HAP-1 (cell line): ENCODE measurements at places on chromosomes 3 and 15.

GRCh38 chr3:188439080-188439479 is 285.1 kb downstream of the LPP start:
- DNase-seq = no peak

- DNase-seq = no peak
Measured at GRCh38 chr3:117120014-117120413, 410.4 kb downstream of the TUSC7 start.

DNA sequence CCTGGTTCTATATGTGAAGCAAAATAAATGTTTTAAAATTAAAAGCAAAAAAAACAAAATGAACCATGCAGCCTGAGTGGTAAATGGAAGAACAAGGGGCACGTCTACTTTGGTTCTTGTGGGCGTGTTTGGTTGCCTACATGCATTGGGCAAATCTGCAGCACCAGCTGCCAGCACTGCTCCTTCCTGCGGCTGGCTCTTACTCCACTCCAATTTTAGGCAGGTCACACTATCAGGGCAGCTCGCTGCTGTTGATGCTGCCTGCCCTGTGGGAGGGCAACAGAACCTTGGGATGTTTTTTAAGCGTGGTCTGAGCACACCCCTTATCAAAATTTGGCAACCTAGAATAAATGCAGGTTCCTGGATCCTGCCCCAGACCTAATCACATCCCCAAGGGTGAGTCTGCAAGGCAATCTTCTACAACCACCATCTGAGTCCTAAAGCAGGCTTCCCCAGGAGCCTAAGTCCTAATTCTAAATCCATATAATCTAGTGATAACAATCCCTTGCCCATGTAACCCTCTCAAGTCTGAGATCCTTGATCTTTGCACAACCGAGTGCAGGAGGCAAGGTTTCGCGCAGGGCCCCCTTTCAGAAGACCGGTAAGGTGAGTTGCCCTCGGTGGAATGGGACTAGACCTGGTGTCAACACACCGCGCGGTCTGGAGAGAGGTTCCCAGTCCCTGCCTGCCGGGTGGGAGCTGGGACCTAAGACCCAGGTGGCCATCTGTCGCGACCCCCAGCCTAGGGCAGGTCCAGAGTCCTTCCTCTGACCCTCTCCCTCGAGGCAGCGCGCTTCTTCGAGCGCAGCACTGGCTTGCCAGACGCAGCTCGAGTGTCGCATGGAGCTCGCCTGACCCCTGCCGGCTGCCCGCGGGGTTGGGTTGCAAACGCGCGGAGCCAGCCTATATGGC is 15.9 kb downstream of the IVD start:
- peak; percentile 87 for DNase-seq

DNA sequence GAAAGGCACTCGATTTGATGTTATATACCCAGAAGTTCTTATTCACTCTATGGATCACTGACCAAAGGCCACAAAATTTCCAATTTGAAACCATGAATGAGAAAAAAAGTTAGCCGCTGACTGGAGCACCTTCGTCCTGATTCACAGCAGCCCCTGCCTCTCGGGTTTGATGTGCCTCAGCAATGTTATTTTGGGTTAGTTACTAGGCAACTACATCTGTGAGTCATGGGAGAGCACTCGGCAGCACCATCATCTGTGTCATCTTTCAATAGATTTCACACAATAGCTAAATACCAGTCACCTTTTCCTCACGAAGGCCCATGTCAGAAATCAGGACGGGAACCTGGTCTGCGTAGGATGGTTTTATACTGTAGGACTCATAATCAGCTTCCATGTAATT is 269.2 kb downstream of the ZBBX start:
- DNase-seq = no peak

DNA sequence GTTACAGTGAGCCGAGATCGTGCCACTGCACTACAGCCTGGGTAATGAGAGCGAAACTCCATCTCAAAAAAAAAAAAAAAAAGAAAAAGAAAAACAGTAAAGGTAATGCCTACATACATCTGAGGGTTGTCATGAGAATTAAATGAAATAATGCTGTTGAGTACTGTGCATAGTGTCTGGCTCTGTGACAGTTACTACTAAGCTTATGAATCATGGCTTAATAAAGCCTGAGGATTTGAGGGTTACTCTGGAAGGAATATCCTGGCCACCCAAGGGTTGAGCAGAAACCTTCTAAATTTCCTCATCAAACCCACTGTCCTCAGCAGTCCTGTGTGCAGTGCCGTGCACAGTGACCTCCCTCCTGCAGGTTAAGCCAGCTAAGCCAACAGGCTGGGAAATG is 26.8 kb upstream of the ELP6 start:
- DNase-seq = no peak

GRCh38 chr3:77227567-77227966 is 187.7 kb downstream of the ROBO2 start:
- no peak for DNase-seq

GRCh38 chr15:40722354-40722753 is 27.4 kb downstream of the RAD51 start:
- no peak for DNase-seq

GRCh38 chr15:72044956-72045355 is 73.0 kb downstream of the MYO9A start:
- DNase-seq = no peak

GRCh38 chr3:4826237-4827100 is 152.8 kb upstream of the BHLHE40 start:
- no peak for DNase-seq

DNA sequence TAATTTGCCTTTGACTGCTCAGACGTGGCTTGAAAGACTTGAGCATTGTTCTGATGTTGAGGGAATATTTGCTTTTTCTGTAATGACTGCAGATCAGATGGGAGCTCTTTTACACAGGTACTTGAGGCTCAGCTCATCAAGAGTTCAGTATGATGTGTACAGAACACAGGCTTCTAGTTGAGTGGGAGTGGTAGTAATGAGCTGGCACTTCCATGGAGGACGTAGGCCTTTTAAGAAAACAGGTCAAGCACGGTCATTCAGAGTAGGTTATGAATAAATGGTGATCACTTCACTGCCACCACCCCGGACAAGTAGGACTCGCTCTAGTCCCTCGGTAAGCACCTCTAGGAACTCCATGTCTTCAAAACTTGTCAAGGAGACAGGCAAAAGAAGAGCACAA is 8.8 kb downstream of the EMC4 start:
- no peak for DNase-seq

GRCh38 chr15:42742149-42742548 is 5.2 kb upstream of the CDAN1 start:
- no peak for DNase-seq

GRCh38 chr3:187165144-187165543 is 25.8 kb upstream of the RPL39L start:
- DNase-seq = peak; percentile 67

DNA sequence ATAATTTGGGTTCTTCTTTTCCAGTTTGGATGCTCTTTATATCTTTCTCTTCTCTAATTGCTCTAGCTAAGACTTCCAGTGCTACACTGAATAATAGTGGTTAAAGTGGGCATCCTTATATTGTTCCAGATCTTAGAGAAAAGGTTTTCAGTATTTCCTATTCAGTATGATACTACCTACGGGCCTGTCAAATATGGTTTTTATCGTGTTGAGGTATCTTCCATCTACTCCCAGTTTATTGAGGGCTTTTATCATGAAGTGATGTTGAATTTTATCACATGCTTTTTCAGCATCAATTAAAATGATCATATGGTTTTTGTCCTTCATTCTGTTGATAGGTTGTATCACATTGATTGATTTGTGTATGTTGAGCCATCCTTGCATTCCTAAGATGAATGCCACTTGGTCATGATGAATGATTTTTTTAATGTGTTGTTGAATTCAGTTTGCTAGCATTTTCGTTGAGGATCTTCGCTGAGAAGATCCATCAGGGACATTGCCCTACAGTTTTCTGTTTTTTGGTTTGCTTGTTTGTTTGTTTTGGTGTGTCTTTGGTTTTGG is 3.0 kb upstream of the LRRC34 start:
- no peak for DNase-seq

- DNase-seq = no peak
Measured at GRCh38 chr3:25589104-25589782, 75.5 kb downstream of the TOP2B start.

- no peak for DNase-seq
Measured at GRCh38 chr3:106823701-106824100, 553.5 kb upstream of the CCDC54 start.

- DNase-seq = no peak
Measured at GRCh38 chr15:91515188-91515754, 338.2 kb upstream of the SLCO3A1 start.

- no peak for DNase-seq
Measured at GRCh38 chr3:125023833-125024555, 31.8 kb downstream of the HEG1 start.

DNA sequence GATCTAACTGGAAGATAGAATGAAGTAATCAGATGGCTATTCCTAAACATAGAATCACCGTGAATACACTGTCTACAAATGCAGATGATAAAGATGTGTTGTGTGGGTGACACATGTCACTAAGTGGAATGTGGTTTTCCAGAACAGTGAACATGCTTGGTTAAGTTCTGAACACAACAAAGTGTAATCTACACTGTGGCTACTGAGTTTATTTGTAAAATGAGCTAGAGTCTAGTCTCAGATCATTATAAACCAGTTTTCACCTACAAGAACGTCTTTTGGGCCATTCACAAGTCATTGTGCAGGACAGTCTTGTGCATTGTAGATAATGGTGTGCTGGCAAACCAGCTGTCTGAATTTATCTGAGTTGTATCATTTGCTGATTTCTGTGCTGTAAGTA is 35.3 kb downstream of the OXNAD1 start:
- no peak for DNase-seq

DNA sequence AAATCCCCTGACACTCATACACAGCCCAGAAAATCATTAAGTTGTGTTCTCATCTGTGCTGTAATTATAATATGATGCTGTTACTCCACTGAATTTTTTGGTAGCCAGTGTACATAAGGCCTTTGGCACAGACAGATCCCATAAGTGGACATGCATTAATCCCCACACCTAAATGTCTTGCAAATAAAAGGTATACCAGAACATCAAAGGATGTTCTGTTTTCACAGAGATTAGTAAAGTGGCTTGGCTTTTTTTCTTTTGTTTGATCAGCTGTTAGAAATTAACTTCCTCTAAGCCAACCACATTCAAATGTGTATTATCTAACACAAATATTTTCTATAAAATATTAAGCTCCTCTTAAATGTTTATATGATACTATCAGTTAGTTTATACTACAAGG is 2.7 kb downstream of the SST start:
- DNase-seq = no peak

- no peak for DNase-seq
Measured at GRCh38 chr3:16294844-16295243, 29.8 kb downstream of the OXNAD1 start.

DNA sequence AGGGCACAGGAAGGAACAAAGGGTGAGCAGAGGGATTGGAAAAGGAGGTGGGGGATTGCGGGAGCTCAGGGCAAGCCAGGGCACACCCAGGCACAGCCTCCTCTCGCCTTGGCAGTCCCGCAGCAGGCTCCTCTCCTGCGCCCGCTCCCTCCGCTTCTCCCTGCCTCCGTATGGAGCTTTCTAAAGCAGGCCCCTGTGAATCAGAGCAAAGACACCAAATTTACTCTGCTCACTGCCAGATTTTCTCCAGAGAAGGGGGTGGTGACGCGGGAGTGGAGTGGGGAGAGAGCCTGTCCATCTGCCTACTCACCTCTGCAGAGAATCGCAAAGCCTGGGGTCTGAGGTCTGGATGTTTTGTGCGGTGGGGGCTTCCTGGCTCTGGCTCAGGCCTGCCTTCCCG is 20.0 kb downstream of the ATP2B2 start:
- DNase-seq = no peak

DNA sequence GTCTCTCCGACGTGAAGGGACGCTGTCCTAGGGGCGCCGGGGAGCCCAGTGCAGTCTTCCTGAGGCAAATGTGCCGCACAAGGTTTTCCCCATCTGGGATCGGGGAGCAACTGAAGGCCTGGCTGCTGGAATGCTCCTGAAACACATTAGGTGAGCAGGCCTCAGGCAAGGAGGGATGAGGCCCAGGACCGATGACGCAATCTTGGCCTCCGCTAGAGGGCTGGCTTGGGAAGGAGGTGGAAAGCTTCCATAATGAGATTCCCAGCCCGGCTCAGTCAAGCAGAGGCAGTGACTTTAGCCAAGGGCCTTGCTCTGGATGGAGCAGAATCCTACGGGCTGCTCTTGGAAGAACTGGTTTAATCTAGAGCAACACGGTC is 50.8 kb downstream of the CPN2 start:
- DNase-seq = no peak

DNA sequence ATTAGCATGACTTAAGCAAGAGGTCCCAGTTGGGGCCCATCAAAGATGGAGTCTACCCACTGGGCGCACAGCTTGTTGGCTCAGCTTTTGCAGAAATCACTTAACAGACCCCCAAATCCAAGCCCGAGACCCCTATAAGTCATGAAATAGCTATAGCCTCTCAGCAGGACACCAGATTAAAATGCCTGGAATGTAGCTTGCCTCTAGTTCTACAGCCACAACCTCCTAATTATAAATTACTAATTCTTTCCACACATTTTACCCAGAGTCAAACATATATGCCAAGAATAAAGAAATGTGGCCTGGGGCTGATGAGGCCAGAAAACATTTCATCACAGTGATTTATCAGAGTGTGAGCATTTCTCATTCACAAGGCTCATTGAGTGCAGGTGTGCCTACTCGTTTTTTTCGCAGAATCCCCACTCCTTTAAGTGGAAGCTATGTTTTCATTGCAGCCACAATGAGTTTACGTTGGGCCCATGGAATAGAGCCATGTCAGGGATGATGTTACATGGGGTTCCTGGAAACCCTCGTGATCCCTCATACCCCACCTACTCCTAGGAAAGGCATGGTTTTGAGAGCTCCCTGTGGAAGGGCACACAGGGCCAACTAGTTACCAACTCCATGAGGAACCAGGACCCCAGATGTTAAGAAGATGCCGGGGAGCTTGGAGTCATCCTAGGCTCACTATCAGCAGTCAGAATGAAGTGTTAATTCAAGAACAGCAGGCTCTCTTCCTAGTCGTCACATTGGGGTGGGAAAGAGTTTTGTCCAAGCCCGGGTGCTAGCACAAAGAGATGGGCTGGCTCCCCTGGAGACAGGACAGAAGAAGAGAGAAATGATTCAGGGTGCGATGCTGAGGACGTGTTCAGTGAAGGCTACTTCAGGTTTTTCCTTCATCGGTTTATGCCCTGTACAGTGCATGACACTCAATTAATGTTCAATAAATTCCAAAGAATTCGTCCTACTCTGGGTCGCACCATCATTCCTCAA is 90.2 kb upstream of the ABHD17C start:
- DNase-seq = peak; percentile 4
